ENCODE measurements at places on chromosomes 5 and 9. TPM values are rescaled to one million over a fixed set of nuclear protein-coding genes. Genes with fewer than 3 reads are reported as not detected.

Gene ZFP37
- total RNA-seq = 0.31 TPM

Gene SLC26A2
- total RNA-seq = 24.5 TPM

Gene GPSM1
- 63.0 TPM for total RNA-seq

Gene ADAMTS13
- 0.24 TPM for total RNA-seq

Gene INSL6
- total RNA-seq = not detected

Gene CEP72
- total RNA-seq = 5.7 TPM

Gene OBP2B
- total RNA-seq = not detected

Gene HTR1A
- total RNA-seq = not detected

Gene FOXI1
- not detected for total RNA-seq

Gene CENPP
- 11.0 TPM for total RNA-seq

Gene MYOZ3
- total RNA-seq = not detected

Gene PCDHGA4
- 1.7 TPM for total RNA-seq

Gene PCDHB15
- total RNA-seq = 1.0 TPM

Gene SPATA31A3
- total RNA-seq = not detected

Gene NUTM2F
- total RNA-seq = not detected

Gene GFI1B
- 0.05 TPM for total RNA-seq

Gene UBAP1
- 15.3 TPM for total RNA-seq

Gene FOXD4L4
- not detected for total RNA-seq

Gene ARL14EPL
- not detected for total RNA-seq
